ENCODE measurements at places on chromosomes 4 and X.

- no peak for DNase-seq
These were observed 117.2 kb upstream of the DDX53 start for GRCh38 chrX:22882543-22882942.

- no peak for DNase-seq
These were observed 16.4 kb downstream of the NAAA start for GRCh38 chr4:75924309-75924827.

GRCh38 chr4:76753814-76754213 lies 144.1 kb downstream of the SOWAHB start:
- no peak for DNase-seq

- no peak for DNase-seq
These were observed 60.6 kb downstream of the GABRA2 start for GRCh38 chr4:46329118-46329976.

DNA sequence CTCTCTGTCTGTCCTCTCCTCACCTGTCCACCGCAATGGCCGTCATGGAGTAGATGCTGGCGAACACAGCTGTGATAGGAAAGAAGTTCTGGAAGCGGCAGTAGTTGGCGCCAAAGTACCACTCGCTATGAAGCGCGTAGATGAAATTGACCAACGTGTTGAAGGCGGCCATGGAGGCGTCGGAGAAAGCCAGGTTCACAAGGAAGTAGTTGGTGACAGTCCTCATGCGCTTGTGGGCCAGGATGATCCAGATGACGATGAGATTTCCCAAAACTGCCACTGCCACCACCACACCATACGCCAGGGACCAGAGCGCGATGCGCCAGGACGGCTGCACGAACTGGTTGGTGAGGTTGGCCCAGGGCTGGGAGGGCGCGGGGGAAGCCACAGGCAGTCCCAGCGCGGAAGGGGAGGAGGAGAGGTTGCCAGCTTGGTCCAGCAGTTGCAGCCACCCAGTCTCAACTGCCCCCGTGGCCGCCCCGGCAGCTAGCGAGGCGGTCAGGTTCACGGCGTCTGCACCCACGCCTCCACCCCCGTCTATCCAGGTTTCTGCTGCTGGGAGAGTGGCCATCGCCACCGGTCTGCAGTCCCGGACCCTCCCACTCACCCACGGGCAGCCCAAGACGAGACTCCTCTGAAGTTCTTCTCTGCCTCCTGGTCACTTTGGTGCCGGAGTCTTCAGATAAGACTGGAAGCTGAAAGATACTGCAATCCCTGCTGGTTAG lies 518 bp downstream of the TACR3 start:
- no peak for DNase-seq

DNA sequence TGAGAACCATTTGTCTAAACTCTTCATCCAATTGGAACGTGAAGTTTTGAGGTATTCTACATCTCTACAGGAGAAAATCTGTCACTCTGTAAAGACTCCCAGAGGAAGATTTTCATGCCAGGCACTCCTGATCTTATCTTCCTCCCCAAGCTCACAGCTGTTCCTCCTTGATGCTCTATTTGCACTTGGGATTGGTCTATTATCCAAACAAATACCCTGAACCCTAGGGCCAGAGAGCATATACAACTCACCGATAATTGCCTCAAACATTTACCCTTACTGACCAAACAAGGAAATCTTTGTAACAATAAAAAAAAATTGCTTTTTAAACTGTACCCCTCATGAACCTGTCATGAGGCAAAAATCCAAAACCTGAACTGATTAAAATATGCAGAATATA lies 372.7 kb downstream of the SH2D1A start:
- DNase-seq = no peak

GRCh38 chr4:26093551-26093950 lies 179.5 kb downstream of the SMIM20 start:
- DNase-seq = no peak

GRCh38 chr4:86981789-86982188 lies 47.0 kb downstream of the AFF1 start:
- DNase-seq = no peak

DNA sequence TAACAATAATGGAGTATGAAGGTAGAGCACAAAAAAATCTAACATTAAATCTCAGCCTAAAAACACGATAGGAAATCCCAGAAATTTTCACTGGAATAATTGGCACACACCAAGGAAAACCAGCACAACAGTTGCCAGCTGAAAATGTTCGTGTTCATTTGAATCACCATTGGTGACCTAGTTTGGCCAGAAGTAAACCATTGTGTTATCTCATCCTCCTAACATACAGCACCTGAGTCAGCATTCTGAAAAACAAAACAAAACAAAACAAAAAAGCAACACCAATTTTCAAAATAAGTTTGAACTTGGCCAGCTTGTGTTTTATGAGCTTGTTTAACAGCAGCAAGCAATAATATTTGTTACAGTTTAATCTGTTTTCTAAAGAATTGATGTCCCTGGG lies 41.1 kb downstream of the UCHL1 start:
- DNase-seq = no peak

- DNase-seq = no peak
These were observed 107.3 kb downstream of the ADRA2C start for GRCh38 chr4:3873408-3874027.

- no peak for DNase-seq
These were observed 73.9 kb downstream of the AMELX start for GRCh38 chrX:11366998-11367595.

DNA sequence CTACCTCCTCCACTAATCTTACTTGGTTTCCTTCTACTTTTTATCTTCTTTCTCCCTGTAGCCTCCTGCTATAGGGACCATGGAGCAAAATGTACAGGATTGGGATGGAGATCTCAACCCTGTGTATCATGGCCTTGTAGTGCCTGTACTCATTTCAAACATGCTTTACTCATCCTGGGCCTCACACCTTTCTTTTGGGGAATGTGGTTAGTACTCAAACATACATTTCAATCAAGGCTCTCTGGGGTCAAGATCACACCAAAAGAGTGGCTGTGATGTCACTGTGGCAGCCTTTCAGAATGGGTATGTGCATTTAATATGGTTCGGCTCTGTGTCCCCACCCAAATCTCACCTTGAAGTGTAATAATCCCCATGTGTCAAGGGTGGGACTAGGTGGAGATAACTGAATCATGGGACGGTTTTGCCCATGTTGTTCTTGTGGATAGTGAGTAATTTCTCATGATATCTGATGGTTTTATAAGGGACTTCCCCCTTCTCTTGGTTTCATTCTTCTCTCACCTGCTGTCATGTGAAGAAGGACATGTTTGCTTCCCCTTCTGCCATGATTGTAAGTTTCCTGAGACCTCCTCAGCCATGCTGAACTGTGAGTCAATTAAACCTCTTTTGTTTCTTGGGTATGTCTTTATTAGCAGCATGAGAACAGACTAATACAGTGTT lies 205.1 kb downstream of the RASL11B start:
- DNase-seq = no peak

DNA sequence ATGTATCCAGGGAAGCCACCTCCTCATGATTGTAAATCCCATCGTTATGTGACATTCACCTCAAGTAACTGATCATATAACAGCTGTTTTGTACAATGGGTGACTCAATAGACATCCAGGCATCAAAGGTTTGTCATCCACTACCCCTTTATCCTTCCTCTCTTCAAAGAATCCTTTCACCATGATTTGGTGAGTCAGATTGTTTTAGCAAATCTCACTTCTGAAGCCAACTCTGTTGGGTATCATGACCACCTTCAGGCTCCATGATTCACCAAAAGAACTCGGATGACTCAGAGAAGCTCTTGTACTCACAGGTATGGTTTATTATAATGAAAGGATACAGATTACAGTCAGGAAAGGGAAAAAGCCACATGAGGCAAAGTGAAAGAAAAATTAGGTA lies 132.1 kb downstream of the PWWP3B start:
- DNase-seq = no peak

DNA sequence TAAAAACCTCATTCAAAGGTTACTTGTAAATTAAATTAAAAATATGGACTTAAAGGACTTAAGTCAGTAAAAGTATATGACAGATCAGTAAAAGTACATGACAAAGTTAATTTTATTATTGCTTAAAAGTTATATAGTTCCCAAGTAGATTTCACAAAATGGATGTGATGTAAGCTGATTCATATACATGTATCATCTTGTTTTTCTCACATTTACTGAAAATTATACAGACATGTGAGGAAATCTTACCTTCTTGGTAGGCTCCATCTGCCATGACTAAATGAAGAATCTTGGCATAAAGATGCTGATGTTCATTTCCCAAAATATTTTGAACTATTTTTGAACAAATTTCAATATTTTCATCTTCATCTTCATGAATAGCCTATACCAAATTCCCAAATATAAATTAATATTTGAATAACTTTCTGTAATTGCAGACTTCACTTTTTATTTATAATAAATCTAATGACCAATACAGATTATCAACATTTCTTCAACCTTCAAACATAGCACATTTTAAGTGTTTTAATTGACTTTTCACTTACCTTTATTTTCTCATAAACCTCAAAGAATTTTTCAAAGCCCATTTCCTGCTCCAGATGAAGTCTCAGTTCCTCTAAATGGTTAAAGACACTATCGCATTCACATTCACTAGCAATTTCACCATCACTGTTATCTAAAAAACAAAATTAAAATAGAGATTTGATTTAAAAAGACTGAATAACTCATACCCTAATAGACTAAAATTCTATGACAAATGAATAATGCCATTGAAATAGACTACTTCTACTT lies 129.4 kb upstream of the SH3RF1 start:
- no peak for DNase-seq

DNA sequence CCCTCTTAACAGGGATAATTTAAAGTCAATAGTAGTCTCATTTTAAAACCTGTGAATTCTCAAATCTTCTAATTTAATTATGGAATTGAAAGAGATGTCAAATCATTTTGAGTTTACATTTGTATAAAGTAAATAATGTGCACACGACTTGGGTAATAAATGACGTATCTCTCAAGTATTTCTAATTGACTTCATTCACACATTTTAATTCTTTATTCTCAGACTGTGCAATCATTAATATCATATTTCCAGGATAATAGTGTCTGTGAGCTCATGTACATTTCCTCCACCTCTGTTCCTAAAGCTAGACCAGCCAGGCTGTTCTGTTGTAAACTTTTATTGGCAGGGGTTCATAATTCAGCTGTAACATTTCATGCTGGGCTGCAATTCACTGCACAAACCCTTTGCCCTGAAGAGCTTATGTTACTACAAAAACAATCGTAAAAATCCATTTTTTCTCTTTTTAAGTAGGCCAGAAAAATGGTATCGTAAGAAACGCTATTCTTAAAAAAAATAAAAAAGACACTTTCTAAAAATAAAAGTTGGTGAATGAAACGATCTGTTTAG lies 1103.1 kb upstream of the TENM3 start:
- no peak for DNase-seq

DNA sequence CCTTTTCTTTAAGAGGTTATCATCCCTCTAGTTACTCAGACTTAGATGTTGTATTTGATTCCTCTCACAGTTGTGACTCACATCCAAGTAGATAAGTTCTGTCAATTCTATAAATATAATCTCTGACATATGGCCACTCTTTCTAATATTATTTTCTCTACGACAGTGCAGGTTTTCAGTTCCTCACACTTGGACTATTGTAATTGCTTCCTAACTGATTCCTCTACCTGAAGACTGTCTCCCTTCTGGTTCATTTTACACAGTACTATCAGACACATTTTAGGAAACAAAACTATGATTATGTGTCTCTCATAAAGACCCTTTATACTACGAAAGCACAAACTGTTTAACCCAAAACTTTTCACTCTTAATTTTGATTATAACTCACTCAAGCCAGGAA lies 31.3 kb upstream of the GNRHR start:
- no peak for DNase-seq

- DNase-seq = no peak
These were observed 637.8 kb downstream of the BCOR start for GRCh38 chrX:39459952-39460351.

GRCh38 chr4:15149839-15150592 lies 147.7 kb downstream of the CPEB2 start:
- no peak for DNase-seq

DNA sequence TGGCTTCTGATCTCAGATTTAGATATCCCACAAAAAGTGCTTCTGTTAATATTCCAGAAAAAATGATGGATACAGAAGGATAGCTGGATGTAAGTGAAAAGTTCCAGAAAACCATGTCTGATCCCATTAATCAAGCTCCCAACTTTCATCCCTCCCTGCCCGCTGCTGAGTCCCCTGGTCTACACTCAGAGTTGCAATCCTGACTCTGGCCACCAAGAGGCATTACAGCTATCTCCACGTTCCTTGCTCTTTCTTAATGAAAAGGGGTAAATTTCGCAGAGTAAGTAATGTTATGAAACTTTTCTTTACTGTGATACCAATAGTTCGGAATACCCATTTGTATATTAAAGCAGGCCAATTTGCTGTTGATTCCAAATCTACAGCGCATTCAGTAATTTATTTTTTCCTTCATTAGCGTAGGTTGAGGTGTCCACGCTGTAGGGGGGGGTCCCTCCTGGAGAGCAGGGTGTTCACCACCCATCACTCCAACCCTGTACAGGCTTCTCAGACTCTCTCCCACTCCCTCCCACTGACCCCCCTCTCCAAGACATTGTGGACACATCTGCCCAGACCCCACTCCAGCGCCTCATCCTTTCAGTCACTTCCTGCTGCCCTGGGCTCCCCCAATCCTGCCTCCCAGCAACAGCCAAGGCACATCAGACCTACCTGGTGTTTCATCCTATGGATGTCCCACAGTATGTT lies 55.1 kb downstream of the RAB40A start:
- no peak for DNase-seq

Measured in activated T-cell treated with anti-CD3 and anti-CD28 coated beads for 1 hour (primary cell).